Progenitor cell of endocrine pancreas (in vitro differentiated cells): ENCODE measurements at places on chromosomes 11 and 22. TPM values are rescaled to one million over a fixed set of nuclear protein-coding genes. Genes with fewer than 3 reads are reported as not detected.

Gene CTSF
- total RNA-seq = 3.6 and 4.1 TPM in 2 replicates

DNA sequence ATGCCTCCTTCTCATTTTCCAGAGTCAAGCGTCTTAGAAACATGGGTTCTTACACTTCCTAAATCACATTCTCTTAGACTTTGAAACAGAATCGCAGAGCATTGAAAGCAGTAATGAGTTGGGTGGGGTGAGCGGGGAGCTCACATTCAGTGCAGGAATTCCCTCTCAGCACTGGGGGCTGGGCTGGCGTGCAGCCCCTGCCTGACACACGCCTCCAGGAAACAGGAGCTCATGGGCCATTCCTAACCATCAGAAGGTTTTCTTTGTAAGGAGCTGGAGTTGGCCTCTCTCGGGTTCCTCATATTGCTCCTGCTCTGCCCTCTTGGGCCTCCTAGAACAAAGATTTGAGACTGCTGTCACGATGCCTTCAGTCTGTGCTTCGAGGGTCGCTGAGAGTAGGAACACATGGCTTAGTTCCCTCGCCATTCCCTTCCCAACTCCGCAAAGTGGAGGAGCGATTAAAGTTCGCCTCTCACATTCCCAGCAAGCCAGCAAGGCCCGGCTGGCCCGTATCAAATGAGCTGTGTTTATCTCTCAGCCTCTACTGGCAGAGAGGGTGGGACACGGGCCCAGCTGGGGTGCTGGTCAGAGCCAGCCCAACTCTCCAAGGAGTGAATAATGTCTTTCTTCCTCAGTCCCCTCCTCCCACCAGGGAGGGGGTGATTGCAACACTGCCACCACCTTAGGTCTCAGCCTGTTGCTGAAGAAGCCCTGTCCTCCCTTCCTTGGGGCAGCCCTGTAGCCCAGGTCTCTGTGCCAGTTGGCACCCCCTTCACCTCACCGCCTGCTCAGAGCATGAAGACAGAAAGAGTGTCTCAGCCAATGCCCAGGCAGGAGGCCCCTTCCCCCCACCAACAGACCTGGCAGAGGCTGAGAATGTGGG, 10.4 kb downstream of the CHRDL2 start:
- DNase-seq = no peak

Gene OTOG
- total RNA-seq = 0.78 and 1.5 TPM in 2 replicates

Gene RNF215
- 32.5 and 35.8 TPM in 2 replicates for total RNA-seq

DNA sequence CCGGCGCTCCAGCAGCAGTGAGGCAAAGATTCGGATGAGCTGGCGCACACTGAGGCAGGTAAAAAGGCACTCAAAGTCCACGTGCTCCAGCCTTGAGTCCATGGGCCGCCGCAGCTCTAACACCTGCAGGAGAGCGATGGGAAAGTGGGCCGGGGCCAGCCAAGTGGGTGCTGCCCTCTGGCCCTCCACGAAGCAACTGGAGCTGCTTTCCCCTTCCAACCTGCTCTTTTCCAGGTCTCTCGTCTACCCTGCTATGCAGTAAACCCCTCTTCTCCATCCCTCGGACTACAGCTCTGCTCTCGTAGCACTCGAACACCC, 20.0 kb downstream of the RPL27A start:
- DNase-seq = no peak

- DNase-seq = no peak
Measured at GRCh38 chr11:86769219-86769618, 31.1 kb upstream of the PRSS23 start.

- DNase-seq = no peak
Measured at GRCh38 chr11:68231621-68232020, 18.5 kb upstream of the KMT5B start.

GRCh38 chr22:20741634-20742581, 32.0 kb upstream of the SERPIND1 start:
- DNase-seq = no peak

Gene OVCH2
- total RNA-seq = 0.33 TPM in 1 of 2 replicates, not detected in the other

Gene TRIM48
- total RNA-seq = not detected in 2 replicates

Gene HBG2
- not detected in 2 replicates for total RNA-seq

DNA sequence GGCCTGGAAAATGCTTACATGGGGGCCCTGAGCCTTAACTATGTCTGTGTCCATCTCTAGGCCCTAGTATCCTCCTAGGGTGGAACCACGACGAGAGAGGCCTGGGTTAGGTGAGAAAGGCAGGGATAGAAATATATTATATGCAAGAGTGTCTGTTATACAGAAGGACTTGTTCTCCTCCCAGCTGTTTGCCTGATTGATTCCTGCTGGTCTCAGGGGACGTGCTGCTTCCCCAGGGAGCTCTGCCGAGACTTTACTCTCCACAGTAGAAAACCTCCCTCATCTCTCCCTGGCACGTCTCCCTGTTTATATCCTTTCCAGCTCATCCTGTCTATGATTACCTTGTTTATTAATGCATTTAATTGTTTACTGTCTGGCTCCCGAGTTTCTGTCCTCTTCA, 132.6 kb downstream of the MIAT start:
- DNase-seq = no peak

Gene FCHSD2
- 28.4 and 35.4 TPM in 2 replicates for total RNA-seq

- no peak for DNase-seq
Measured at GRCh38 chr11:48108231-48109045, 108.2 kb upstream of the OR4B1 start.

Gene JRKL
- total RNA-seq = 10.6 TPM in 2 replicates

GRCh38 chr11:118735203-118735602, 55.8 kb upstream of the TREH start:
- no peak for DNase-seq

DNA sequence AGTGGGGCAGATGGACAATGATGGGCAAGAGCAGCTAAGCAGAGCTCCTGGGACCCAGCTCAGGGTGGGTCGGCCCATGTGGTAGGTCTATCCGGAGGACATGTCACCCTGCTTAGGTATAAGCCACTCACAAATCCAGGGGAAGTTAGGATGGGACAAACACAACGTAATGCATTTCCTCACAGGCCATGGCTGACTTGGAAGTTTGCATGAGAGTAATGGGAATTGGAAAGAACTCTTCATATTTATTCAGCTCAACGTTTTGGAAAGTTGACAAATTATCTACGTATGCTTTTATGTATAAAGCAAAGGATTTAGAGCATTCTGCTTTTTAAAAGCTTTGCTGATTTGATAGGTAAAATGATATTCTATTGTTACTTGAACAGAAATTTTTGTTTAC, 74.9 kb downstream of the SMCO4 start:
- no peak for DNase-seq

DNA sequence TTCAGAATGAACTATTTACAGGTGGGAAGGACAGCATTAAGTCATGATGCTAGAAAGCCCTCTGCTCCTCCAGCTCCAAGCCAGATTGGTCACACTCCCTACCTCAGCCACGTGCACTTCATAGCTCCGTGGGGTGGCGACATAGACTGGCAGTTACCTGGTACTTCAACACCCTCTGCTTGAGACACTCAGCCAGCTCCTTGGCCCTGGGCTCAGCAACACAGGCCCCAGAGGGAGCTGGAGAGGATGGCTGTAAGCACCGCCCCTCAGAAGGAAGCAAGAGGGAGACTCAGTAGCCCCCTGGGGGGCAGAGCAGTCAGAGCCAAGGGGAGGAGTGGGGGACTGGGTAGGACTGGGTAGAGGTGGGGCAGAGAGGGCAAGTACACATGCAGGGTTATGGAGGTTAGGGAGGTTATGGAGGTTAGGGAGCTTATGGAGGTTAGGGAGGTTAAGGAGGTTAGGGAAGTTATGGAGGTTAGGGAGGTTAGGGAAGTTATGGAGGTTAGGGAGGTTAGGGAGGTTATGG, 102.1 kb upstream of the BID start:
- DNase-seq = no peak

DNA sequence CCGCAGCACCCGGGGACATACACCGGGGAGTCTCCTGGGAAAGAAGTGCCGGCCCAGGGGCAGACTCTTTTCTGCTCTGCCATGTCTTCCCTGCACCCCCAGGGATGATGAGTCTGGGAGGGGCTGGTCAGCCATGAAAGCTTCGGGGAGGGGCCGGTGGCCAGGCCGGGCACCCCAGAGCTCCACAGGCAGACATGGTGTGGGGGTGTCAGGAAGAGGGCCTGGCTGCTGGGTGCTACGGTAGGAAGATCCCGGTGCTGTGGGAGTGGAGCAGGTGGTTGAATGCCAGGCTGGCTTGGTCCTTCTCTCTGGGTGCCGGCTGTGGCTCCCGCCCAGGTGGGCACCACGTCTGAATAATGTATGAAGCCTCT, 17.4 kb downstream of the LSP1 start:
- DNase-seq = no peak

Gene CRACR2B
- total RNA-seq = 50.9 and 52.9 TPM in 2 replicates

DNA sequence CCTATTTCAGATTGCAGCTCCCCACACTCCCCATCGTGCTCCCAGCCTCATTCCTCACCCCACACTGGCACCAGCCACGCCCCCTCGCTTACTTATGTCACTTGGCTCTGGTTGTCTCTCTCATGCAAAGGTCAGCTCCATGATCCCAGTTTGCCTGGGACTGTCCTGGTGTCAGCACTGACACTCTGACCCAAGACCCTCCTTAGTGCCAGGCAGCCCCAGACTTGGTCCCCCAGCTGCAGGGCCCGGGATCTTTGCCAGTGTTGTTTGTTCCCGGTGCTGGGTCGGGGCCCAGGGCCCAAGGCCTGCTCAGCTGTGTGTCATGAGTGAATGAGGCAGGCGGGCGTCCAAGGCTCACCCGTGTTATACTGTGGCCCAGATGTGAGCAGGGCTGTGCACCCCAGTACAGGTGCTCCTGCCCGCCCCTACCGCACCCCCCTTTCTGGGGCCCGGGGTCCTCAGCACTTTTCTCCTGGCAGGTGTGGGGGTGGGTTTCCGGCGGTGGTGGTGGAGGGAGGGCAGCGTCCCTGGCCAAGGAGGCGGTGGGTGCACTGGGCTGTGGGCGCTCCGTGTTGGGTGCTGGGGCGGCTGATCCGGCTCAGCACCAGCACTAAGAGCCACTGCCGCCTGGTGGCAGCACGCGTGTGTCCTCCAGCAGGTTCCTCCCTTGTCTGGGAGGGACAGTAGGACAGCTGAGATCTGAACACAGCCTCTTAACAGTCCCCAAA, 19.5 kb downstream of the IL17REL start:
- DNase-seq = peak; percentile 15

Gene PUS3
- 12.4 and 12.7 TPM in 2 replicates for total RNA-seq

Gene FOLR3
- total RNA-seq = 0.98 TPM in 1 of 2 replicates, not detected in the other

DNA sequence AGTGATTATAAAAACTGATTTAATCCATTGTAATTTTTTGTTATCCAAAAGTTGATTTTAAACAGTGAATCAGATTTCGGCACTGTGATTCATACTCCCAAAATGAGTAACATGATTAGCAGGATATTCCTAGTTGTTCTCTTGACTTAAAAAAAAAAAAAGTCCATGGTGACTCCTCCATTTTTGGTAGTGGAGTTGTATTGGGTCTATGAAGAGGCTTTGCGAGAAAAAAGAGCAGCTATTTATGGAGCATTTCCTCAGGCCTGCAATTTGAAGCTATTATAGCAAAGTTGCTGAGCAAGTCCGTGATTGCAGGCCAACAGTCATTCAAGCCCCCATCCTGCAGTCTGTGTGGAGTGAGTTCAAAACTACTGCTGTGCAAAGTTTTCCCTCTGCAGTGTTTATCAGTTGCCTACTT, 28.8 kb downstream of the YAP1 start:
- no peak for DNase-seq

DNA sequence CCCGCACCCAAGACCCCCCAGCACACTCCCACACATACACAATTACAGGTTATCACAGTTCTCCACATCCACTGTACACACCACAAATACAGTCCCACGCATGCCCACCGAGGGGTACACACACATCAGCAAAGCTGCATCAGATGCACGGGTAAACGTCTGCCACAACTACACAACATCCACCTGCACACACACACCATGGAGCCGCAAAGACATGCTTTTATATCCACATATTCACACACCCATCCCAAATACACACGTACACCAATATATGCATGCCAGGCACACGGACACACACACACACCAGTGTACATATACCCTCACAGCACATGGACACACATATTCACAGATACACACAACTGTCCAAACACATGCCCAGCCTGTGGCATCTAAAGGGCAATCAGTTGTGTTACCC, 5.4 kb upstream of the KCNJ4 start:
- no peak for DNase-seq
